ENCODE measurements at places on chromosomes 7 and 10.

- DNase-seq, result no peak
Observed at GRCh38 chr10:90640756-90641155, 217.1 kb downstream of the HTR7 start.

DNA sequence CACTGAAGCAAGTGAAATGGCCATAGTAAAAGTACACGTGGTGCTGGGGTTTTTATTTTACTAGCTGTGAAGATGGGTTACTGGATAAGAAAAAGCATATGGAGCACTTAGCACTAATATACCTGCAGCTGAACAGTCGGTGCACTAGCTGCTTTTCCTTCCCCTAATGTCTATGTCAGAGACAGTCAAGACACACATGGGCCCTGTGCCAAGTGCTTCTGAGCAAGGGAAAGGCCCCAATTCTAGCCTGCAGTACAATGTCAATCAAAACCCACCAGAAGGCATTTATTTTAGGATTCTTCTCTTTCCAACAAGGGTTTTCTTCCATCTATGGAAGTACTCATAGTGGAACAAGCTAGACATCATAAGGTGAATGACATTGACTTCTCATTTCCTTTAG lies 716.7 kb downstream of the CCSER2 start:
- DNase-seq, result no peak

DNA sequence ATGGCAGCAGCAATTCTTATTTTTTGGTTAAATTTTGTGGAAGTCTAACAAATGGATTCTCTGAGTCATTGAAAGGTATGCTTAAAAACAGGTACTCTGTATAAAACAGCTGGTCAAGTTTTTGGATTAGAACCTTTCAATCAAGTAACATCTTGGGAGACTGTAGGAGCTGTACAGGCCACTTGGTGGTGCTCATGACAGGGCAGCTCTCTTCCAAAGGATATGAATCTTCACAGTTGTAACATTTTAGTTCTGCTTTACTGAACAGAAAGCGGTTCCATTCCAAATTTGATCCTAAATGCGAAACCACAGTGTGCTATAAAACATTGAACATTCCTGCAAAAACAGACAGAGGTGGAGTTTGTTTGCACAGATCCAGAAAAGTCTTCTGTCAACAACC lies 44.5 kb upstream of the AGR3 start:
- DNase-seq, result no peak

DNA sequence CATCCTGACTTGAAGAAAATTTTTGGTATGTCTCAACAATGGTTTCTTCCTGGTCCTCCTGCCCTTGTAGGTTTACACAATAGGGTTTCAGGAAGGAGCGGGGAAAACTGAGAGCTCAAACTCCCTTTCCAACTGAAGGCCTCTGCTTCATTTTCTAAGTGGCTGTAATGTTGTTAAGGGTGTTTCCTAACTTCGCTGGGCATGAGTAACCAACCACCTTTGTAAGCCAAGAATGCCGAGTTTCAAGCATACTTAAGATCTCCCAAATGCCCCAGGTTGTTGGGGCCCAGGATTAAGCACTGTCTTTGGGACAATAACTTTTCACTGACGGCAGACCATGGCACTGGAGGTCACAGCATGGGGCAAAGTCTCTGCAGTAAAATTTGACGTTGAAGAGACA lies 33.6 kb upstream of the DRGX start:
- DNase-seq, result no peak

DNA sequence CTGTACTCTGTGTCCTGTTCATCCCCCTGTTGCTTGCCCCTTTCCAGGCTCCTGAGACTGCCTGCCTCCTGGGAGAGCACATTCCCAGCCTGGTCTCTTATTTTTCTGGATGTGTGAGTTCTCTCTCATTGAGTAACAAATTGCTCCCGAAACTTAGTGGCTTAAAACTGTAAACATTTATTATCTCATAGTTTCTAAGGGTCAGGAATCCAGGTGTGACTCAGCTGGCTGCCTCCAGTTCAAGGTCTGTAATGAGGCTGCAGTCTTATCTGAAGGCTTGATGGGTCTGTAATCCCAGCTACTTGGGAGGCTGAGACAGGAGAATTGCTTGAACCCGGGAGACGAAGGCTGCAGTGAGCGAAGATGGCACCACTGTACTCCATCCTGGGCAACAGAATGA lies 53.6 kb upstream of the PRR15 start:
- no peak for DNase-seq

GRCh38 chr7:139232377-139232717 lies 1.3 kb downstream of the UBN2 start:
- DNase-seq, result no peak

- DNase-seq, result no peak
Observed at GRCh38 chr10:29634764-29635625, at the start of gene SVIL. Gene SVIL (minus strand): TSS chr10:29634971. CDS start chr10:29555058, 79,913 bp downstream.

GRCh38 chr7:105794741-105795729 lies 81.4 kb downstream of the ATXN7L1 start:
- no peak for DNase-seq

- DNase-seq, result no peak
Observed at GRCh38 chr10:132879408-132880127, 62.8 kb downstream of the CFAP46 start.

- DNase-seq, result no peak
Observed at GRCh38 chr7:145729691-145730090, 386.9 kb upstream of the CNTNAP2 start.

DNA sequence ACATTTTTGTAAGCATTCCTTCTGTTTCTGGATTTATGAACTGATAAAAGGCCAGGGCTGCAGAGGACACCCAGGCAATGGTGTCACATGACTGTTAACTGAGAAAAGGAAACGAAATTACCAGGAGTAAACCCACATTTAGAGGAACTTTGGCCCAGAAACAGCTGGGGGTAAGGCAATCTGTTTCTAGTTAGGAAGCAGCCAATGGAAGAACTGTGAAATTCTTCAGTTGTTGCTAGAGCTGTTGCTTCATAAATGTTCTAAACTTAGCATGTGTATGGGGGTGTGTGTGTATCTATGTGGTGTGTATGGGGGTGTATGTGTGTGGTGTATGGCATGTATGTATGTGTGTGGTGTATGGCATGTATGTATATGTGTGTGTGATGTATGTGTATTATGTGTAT lies 11.8 kb upstream of the PDCD4 start:
- no peak for DNase-seq

DNA sequence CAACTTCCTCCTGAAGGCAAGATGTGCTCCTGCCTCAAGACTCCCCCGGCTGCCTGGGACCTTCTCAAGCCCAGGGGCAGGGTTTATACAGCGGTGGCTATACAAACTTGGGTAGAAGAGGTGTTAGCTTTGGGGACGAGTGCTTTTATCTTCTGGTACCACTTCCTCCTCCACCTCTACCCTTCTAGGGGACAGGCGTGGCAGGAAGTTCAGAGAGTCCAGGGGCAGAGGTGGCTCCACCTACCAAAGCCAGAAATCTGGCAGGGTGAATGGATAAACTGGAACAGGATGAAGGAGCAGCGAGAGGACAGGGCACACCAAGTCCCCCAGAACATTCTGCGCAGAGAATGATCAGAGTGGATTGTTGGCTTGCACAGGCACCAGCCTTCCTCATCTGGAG lies 24.0 kb upstream of the TM9SF3 start:
- no peak for DNase-seq

DNA sequence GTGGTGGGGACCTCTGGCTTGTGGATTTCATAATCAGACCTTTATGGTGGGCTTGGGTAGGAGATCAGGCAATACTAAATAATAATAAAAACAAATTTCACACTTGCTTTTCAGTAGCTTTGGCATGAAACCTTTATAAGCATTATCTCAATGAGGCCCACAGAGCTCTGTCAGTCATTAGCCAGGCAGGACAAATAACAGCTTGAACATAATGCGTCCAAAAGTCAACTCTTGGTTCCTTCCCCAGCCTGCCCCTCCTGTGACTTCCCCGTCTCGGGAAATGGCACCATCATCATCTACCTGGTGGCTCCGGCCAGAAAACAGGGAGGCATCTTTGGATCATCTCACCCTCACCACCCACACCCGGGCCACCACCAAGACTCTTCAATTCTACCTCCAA lies 40.8 kb downstream of the KCTD7 start:
- no peak for DNase-seq

GRCh38 chr10:14468023-14468441 lies 137.3 kb upstream of the FRMD4A start:
- no peak for DNase-seq

DNA sequence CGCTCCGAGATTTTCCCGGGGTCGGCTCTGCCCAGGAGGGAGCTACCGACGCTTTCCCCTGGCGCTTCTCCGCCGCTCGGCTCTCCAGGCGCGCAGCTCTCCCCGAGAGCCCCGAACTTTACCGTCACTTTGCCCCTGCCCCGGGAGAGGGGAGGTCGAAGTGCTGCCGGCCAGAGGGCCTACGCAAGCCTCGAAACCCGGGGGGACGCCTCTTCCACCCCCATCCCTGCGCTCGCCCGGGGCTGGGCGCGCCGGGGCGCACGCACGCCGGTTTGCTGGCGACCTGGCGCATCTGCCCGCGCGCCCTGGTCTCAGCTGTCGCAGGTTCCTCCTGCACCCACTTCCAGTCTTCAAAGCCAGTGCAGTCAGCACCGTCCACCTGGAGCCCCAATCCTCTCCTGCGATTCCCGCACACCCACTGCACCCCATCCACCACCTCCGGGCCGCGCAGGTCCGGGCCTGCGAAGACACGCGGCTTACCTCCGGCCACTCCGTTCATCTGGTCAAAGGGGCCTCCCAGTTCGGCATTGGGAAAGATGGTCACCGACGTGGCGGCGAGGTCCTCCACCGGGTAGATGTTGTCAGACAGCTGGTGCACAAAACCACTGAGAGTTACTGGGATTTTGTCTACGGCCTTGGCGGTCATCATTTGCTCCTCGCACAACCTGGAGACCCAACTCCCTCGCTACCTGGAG lies 638 bp downstream of the EGR2 start:
- DNase-seq, result no peak

GRCh38 chr10:129441372-129442009 lies 25.6 kb upstream of the MGMT start:
- DNase-seq, result no peak

GRCh38 chr10:26858707-26859034 lies 2.1 kb downstream of the ABI1 start:
- no peak for DNase-seq

- no peak for DNase-seq
Observed at GRCh38 chr10:129727495-129727894, 236.6 kb downstream of the EBF3 start.

GRCh38 chr10:10235003-10235402 lies 782.7 kb upstream of the CELF2 start:
- no peak for DNase-seq

DNA sequence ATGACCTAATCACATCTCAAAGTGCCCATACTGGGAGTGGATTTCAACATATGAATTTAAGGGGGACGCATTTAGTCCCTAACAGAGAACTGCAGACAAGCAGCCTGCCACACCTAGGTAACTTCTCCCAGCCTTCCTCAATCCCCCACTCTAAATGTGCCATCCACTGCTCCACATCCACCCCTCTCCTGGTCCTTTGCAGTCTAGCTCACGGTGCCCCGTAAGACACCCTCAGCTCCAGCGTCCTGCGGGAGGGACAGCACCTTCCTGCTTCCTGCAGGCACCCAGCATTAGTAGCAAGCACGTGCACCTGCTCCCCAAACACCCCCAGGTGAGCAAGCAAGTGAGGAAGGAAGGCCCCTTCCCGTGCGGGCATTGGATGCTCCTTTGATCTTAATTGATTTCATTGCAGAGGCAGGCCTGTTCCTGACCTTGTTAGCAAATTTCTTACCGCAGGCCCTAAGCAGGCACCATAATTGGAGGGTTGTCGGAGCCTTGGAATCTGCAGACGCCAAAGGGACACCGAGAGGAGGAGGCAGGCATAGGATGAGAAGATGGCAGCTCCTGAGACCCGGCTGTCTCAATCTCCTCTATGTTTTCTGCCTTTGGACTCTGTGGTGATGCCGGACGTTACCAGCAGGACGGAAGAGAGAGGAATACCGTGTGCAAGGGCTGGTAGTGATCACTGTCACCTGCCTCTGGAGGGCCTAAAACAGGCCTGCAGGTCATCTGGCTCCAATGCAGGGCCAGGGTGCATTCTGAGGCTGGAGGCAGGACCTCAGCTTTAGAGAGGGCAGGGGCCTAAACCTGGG lies 75.8 kb upstream of the CHST15 start:
- DNase-seq, result no peak

DNA sequence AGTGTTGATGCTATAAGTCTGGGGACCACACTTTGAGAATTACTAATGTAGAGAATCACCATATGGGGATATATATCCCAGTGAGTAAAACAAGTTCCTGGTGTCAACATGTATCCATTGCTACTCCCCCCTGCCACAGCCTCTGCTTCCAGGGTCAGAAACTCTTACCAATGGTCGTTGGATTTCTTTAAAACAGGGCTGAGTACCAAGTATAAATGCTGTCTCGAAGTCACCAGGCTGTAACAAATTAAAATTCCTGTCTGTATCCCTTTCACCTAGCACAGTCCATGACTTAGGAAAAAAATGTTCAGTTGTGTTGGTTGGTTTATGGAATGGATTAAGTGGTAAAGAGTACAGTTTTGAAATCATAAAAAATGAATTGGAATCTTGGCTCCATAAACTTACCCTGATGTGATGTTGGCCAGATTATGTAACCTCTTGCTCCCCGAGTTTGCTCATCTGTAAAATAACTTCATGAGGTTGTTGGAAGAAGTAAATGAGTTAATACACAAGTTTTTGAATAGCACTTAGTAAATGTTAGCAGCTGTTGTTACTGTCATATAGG lies 364.0 kb upstream of the LRGUK start:
- no peak for DNase-seq

DNA sequence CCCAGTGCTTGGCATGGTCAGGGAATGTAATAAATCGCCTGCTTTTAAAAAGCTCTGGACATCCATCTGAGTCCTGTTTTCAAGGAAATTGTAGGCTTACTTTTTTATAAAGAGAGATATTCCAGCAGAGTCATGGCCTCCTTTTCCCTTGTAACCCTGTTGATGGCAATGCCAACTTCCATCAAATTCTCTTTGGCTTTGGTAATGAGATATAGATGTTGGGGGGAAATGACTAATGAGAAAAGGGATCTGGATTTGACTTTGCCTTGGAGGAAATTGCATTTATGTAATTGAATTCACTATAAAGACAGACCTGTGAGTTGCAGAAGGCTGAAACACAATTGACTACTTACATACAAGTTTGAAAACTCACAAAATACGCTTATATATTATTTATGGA lies 347.5 kb downstream of the GPR158 start:
- DNase-seq, result no peak

- no peak for DNase-seq
Observed at GRCh38 chr7:22814261-22815208, 8.1 kb downstream of the TOMM7 start.

DNA sequence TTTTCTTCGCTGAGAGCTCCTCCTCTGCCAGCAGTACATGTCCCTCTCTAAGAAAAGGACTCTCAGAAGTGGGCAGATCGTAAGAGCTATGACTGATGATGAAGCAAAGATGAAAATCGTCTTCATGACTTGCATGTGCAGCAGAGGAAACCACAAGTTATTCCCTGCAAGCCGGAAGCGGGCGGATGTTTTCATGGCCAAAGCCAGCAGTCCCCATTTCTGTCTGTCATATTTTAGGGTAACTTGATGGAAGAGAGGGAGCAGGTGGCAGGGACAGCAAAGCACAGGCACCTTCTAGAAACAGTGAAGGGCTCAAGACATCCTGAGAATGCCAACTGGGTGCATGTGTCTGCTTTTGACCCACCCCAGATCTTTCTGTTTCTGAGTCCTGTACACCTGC lies 19.9 kb downstream of the KLF6 start:
- DNase-seq, result no peak

- no peak for DNase-seq
Observed at GRCh38 chr7:121485467-121486243, 89.5 kb upstream of the FAM3C start.
